T1000 (cell line): ENCODE measurements at places on chromosomes 5 and 9.

- DNase-seq: no peak
These were observed 455.1 kb upstream of the TLE4 start for GRCh38 chr9:79116709-79117108.

DNA sequence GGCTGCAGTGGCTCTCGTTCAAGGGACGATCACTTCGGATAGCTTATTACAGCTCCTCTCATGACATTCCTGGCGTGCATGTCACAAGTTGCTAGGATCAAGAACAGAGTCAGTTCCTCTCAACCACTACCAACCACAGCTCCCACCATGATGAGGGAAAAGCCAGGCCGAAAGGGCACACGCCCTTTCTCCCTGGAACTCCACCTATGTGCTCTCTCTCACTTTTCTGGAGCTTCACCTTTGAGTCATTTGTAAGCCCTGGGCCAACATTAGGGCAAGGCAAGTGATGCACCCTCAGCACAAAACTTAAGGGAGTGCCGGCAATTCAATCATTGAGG lies 1.6 kb downstream of the SPACA9 start:
- DNase-seq: no peak

GRCh38 chr9:109314011-109314531 lies 6.8 kb downstream of the EPB41L4B start:
- no peak for DNase-seq

DNA sequence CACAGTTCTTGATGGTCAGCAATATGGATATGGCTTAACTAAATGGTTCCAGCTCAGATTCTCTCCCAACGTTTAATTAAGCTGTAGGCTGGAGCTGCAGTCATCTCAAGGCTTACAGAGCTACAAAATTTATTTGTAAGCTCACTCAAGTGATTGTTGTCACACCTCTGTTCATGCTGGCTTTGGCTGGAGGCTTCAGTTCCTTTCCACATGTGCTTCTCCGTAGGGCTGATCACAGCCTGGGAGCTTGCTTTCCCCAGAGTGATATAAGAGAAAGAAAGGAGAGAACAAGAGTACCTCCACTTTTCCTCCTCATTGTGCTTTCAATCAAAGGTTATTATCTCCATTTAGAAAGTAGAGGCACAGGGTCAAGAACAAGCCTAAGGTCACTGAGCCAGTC lies 182.7 kb upstream of the KCNN2 start:
- no peak for DNase-seq

DNA sequence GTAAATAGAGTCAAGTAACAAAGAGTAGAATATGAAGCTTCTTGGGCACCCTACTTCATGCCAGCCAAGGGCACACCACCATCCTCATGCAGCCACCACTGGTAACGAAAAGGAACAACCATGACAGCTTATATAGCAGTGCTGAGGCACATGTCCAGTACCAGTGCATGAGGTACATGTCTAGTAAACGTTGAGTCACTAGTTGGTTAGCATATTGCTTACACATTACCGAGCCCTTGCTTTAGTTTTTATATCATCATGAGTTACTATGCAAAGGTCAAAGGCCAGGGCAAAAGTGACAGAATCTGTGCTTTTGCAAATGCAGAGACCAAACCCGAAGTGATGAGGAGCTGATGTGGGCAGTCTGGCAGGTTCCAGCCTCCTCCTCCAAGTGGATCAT lies 147.1 kb upstream of the MAP1B start:
- no peak for DNase-seq

DNA sequence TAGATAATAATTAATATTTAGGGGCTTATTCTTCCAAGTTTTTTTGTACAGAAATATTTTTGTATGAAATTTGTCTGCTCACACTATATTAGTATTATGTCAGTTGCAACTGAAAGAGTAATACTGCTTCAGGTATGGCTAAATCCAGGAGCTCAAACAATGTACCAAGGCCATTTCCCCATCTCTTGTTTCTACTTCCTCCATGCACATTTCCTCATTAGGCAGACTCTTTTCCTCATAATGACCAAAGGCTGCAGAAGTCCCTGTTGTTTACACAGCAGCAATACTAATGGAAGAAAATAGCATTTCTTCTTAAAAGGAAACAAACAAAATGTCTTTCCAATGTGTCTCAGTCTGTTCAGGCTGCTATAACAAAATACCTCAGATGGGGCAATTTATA lies 9.2 kb upstream of the OTULINL start:
- DNase-seq: no peak

DNA sequence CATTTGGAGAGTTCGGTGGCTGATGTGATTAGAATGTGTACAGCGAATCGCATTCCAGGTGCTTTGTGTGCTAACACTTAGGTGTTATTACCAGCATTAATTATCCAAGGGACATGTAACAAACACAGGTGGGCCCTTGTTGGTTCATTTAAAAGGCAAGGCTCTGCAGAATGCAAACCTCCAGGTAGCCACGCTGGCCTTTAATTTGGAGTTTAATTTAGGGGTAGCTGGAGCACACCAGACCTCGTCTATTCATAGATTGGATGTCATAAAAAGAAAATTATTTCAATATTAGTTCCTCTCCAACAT lies 191.1 kb downstream of the MAT2B start:
- no peak for DNase-seq

GRCh38 chr9:129208207-129209032 lies 30.4 kb upstream of the IER5L start:
- DNase-seq: no peak

DNA sequence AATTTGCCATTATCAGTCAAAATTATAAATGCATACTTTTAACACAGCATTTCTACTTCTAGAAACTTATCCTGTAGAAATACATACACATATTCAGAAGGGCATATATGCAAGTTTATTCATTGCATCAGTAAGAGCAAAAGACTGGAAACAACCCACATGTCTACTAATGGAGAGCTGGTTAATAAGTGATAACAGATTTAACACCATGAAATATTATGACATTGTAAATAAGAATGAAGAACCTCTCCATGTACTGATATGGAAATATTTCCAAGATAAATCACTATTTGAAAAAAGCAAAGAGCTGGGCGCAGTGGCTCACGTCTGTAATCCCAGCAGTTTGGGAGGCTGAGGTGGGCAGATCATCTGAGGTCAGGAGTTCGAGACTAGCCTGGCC lies 54.5 kb downstream of the ELOVL7 start:
- DNase-seq: no peak

- peak; percentile 34 for DNase-seq
These were observed 18.2 kb downstream of the SLC22A5 start for GRCh38 chr5:132387640-132388117.

- DNase-seq: no peak
These were observed 39.3 kb downstream of the EPB41L4A start for GRCh38 chr5:112379542-112380325.

- DNase-seq: no peak
These were observed 60.8 kb upstream of the RNU6ATAC start for GRCh38 chr9:134225186-134225585.

GRCh38 chr9:127319366-127320114 lies 55.0 kb downstream of the GARNL3 start:
- no peak for DNase-seq

GRCh38 chr9:112012026-112012902 lies 115.7 kb downstream of the UGCG start:
- peak; percentile 71 for DNase-seq
